ENCODE measurements at places on chromosomes 7 and 10.

DNA sequence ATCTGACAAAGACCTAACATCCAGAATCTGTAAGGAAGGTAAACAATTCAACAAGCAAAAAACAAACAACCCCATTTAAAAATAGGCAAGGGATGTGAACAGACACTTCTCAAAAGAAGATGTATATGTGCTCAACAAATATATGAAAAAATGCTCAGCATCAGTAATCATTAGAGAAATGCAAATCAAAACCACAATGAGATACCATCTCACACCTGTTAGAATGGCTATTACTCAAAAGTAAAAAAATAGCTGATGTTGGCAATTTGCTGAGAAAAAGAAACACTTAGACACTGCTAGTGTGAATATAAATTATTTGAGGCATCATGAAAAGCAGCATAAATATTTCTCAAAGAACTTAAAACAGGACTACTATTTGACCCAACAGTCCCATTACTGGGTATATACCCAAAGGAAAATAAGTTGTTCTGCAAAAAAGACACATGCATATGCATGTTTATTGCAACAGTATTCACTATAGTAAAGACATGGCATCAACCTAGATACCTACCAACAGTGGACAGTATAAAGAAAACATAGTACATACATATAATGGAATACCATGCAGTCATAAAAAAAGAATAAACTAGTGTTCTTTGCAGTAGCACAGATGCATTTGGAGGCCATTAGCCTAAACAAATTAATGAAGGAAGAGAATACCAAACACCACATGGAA lies 980.1 kb downstream of the KCNMA1 start:
- DNase-seq: no peak

GRCh38 chr7:22920672-22921071 lies 93.3 kb downstream of the HYCC1 start:
- DNase-seq: no peak

DNA sequence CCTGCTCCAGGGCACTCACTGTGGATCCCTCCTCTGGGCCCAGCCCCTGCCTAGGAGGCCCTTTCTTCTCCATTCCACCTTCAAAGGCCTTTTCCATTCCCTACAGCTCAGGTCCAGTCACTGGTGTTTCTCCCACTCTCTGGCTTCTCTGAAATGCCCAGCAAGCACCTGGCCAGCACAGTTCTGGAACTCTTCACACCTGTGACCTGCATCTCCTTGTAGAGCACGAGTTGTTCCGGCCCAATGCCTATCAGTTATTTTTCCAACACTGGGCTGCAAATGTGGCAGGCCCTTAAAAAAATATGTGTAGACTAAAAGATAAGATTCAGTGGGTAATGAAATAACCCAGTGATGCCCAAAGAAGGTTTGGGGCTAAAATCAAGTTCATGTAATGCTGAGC lies 87.1 kb downstream of the PRLHR start:
- DNase-seq: no peak

DNA sequence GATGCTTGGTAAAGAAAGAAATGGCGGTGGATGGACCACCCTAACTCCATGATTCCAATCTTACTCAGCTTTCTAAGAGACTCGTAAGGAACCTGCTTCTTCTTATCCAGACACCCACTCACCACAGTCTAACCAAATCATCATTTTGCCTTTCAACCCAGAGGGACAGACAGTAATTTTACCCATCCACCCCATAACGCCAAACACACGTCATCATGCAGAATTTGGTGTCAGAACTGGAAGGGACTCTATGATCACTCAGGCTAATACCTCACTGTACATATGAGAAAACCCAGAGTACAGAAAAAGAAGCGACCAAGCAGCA lies 388 bp downstream of the ECD start:
- DNase-seq: no peak

- DNase-seq: no peak
Observed at GRCh38 chr7:93475811-93476210, 98.7 kb downstream of the CALCR start.

- DNase-seq: peak; percentile 43
Observed at GRCh38 chr7:144812379-144813283, 23.2 kb downstream of the TPK1 start.

DNA sequence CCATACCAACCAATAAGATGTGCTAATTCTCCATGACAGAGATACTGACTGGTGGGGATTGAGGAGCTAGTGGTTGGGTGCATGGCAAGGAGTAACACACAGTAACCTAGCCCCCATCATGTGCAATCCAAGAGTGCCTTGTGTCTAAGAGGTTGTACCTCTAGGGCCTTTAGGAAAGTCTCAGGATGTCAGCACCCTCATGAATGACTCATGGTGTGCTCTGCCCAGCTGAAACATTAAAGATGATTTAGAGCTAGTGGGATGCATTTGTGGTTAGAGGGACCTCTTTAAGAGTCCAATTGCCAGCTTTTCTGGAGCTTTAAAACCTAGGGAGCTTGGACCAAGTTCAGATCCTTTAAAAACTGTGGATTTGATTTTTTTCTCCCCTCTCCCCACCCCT lies 181.1 kb downstream of the HERPUD2 start:
- no peak for DNase-seq

DNA sequence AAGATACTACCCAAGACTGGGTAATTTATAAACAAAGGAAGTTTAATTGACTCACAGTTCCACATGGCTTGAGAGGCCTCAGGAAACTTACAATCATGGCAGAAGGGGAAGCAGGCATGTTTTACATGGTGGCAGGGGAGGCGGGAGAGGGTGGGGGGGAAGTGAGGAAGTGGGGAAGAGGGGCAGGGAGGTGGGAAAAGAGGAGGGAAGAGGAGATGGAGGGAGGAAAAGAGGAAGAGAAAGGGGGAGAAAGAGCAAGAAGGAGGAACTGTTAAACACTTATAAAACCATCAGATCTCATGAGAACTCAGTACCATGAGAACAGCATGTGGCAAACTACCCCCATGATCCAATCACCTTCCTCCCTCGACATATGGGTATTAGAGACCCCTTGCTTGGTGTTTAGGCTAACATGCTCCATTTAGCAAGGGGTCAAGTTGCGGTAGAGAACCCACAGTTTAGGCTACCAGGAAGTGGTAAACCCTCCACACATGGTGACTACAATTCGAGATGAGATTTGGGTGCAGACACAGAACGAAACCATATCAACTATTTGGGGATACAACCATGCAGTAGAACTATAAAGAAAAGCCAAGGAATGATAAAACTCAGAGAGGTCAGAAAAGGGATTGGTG lies 3.5 kb upstream of the LMBR1 start:
- DNase-seq: no peak

- DNase-seq: no peak
Observed at GRCh38 chr7:111532625-111533024, 29.7 kb downstream of the IMMP2L start.

Measured in CD4-positive, alpha-beta T cell treated with Interleukin-15 for 1 hour (primary cell).